NCI-H2081 treated with DMSO at 0.1 percent for 48 hours (cell line): ENCODE measurements at places on chromosomes 12 and 14.

DNA sequence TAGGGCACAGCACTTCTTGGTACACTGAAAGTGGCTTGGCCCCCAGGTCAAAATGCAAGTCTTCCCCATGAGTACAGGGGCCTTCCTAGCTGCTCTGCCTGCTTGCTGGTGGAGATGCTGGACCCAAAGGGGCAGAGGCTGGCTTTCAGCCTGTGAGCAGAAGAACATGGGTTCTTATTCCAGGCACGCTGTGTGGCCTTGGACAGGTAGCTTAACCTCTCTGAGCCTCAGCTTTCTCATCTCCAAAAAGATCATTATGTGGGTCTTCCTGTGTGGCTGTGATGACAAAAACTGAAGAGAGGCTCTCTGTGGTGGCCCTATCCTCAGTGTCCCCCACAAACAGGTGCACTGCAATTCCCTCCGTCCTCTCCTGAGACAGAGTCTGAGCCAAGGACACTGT, 45.6 kb upstream of the TUNAR start:
- no peak for DNase-seq

GRCh38 chr14:37078131-37078530, 94.3 kb downstream of the SLC25A21 start:
- no peak for DNase-seq

- no peak for DNase-seq
Observed at GRCh38 chr12:4710113-4710512, 10.1 kb upstream of the GALNT8 start.

GRCh38 chr12:7131502-7131866, 1.3 kb downstream of the CLSTN3 start:
- DNase-seq = no peak
